ENCODE measurements at places on chromosomes 16 and 17.

GRCh38 chr17:47719411-47720152, 13.5 kb upstream of the TBX21 start:
- DNase-seq: no peak

DNA sequence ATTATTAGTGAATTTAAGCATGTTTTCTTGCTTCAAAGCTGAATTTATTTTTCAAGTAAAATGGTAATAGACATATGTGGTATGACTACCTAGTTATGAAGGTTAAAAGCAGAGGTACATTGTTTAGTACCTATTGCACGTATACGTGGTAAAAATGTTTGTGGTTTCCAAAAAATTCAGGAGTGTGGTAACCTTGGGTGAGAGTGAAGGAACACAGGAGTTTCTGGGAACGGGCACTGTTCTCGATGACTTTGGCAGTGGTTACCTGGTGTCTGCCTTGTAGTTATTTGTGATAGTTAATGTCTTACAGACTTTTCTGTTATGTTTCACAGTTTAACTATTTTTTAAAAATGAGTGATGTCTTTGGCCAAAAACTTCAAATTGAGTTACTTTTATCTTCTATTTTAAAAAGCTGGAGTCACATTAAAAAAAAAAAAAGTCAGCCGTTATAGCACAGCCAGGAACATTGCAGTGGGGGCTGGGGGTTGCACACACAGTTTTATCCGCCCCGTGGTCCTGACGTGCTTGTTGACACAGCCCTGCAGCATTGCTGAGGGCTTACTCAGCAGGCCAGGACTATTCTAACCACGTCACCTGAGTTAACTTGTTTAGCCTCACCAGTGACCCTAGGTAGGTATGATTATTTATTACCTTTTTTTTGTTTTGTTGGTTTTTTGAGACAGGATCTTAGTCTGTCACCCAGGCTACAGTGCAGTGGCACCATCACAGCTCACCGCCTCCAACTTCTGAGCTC, 10.9 kb downstream of the JPT2 start:
- no peak for DNase-seq

DNA sequence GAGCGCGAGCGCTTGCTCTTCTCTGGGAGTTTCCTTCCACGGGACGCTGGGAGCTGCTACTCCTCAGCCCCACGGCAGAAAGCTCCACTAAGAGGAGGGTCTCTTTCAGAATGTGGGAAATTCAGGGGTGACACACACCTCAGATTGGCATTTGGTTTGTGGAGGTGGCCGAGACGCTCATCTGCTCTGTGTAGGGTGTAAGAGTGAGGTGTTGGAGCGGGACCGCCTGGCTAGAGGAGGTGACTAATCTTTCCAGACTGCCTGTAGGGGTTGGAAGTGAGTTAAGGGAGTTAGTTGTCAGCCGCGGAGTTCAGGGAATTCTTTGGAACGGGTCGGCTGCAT, 735 bp downstream of the PSMD11 start:
- no peak for DNase-seq

GRCh38 chr16:72255786-72256185, 83.8 kb upstream of the PMFBP1 start:
- DNase-seq: no peak

DNA sequence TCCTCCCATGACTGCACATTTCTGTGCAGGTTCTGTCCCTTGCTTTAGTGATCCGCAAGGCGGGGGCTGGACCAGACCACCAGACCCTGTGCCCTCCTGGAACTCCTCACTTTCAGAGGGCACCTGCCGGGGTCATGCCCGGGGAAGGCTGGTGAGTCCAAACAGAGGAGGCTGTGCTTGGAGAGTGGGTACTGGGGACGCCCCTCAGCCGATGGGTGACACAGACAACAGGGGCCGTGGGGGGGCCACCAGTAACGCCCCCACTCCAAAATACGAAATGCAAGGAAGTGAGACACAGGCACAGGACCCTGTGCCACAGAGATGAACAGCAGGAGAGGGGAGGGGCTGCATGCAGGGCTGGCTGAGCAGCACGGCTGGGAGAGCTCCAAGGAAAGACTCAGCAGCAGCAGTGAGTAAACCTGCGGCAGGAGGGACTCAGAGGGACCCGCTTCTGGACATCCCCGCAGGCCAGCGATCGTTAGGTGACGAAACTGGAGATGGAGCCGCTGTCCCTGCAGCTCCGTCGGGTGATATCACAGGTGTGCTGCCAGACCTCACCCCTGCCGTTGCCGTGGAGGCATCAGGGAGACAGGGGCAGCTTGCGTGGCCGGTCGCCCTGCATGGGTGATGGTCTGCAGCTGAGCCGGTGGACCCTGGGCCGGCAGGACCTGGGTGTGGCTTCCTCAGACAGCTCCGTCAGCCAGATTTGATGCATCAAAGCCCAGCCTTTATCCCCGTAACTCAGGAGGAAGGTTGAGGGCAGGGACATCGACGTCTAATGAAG, 71.2 kb upstream of the GNG13 start:
- DNase-seq: no peak

GRCh38 chr16:78503602-78504001, 404.1 kb downstream of the WWOX start:
- DNase-seq: no peak

DNA sequence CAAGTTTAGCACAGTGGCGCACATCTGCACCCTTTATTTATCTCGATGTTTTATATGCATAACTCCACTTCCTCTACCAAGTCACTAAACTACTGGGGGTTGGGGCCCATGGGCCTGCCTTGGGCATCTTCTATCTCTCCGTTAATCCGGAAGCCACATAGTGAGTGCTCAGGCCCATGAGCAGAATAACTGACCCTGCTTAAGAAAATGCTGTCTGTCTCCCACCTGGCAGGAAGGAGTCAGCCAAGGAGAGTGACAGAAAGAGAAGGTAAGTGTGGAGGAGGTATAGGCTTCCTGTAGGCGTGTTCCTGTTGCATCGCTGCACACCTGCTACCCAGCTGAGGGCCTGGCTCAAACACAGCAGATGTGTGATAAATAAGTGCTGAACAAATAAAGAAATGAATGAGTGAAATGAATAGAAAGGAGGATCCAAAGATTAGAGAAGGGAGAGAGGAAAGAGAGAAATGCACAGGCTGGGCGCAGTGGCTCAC, 320.1 kb downstream of the SLC39A11 start:
- DNase-seq: no peak

GRCh38 chr16:72203401-72203800, 31.4 kb upstream of the PMFBP1 start:
- no peak for DNase-seq

- no peak for DNase-seq
These were observed 117.1 kb upstream of the AXIN2 start for GRCh38 chr17:65678546-65678945.

DNA sequence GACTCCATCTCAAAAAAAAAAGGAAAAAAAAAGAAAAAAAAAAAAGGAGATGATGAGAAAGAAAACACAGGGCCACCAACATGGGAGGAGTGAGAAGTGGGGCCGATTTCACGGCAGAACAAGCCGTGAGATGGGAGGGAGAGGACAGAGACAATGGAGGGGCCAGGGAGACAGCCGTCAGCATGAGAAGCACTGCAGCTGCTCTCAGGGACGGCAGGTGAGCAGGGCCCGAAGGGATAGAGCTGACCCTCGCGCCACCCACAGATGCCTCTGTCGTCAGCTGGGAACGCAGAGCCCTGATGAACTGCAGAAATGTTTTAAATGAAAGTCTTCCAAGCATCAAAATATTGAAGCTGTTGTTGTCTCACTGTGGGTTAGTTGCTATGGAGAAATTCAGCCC, 20.3 kb downstream of the PITPNM3 start:
- no peak for DNase-seq

DNA sequence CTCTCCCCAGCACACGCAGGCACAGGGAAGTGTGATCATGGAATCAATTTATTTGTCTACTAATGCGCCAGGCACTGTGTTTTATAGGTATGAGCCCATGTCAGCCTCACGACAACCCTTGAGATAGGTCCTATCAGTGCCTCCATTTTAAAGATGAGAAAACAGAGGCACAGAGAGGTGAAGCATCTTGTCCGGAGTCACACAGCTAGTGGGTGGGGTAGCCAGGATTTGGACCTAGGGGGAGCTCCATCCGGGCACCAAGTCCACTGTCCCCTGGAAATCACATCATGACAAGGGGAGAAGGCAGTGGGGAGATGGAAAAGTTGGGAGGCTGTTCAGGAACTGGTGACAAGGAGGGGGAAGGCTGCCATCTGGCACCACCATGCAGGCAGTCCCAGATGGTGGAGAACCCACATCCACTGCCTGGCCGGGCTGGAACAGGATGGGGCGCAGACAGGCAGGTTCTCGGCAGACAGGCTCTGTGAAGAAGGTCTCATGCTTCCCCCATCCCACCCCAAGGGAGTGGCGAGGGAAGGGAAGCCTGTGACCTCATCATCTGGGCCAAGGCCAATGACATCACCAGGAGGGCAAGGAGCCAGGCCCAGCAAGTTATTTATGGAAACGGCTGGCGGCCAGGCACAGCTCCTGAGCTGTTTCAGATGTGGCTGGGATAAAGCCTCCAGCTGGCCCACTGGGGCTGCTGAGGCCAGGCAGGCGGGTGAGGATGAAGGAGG, 126.0 kb upstream of the SDK2 start:
- DNase-seq: peak; percentile 92

DNA sequence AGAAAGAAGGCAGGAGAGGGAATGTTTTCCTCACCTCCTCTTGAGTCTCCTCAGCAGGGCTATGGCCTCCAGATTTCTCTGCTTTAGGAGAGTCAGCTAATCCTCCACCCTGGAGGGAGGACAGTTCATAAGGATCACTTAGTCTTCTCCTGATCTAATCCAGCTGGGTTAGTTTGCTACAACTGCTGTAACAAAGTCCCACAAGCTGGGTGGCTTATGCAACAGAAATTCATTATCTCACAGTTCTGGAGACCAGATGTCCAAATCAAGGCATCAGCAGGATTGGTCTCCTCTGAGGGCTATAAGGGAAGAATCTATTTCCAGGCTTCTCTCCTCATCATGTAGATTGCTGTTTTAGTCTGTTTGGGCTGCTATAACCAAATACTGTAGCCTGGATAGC, 40.6 kb upstream of the XYLT1 start:
- no peak for DNase-seq

DNA sequence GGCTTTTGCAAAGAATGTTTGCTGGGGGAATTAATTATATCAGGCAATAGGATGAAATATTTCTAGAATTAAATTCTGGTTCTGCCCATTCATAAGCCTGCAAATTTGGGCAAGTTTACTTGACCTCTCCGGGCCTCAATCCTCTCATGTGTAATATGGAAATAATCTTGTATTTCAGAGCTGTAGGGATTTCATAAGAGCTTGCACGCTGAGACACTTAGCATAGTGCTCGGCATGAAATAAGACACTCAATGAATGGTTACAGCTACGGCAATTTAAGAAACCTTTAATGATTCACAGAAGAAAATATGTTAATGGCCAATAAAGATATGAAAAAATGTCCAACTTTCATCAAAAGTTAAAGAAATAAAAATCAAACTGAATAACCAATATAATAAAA, 40.6 kb upstream of the PITPNM3 start:
- DNase-seq: no peak

DNA sequence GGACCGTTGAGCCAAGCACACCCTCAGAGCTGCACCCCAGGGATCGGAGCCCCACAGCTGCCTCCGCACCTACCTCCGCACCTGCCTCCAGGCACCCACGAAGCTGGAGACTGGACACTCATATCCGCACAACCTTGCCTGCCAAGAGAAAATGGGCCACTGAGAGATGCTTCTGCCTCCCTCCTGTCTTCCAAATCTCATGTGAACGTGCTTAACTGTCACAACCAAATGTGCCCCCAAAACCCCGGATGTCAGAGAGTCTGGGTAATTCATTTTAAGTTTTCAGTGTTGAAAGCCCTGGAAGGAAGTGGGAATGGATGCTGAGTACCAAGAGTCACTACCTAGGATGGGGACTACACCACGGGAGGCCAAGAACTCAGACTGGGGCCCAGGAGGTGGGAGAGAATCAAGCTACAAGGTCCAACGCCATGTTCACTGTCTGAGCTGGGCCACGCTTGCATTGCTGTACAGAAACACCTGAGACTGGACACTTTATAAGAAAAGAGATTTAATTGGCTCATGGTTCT, 49.5 kb upstream of the MEAK7 start:
- DNase-seq: no peak

- DNase-seq: no peak
These were observed 31.2 kb upstream of the CAPN15 start for GRCh38 chr16:496097-496886.

GRCh38 chr17:78818152-78818846, 22.3 kb downstream of the USP36 start:
- DNase-seq: no peak

GRCh38 chr17:80820331-80820730, 171.3 kb upstream of the CHMP6 start:
- DNase-seq: no peak

GRCh38 chr17:56881685-56882295, 32.1 kb downstream of the TRIM25 start:
- DNase-seq: no peak

DNA sequence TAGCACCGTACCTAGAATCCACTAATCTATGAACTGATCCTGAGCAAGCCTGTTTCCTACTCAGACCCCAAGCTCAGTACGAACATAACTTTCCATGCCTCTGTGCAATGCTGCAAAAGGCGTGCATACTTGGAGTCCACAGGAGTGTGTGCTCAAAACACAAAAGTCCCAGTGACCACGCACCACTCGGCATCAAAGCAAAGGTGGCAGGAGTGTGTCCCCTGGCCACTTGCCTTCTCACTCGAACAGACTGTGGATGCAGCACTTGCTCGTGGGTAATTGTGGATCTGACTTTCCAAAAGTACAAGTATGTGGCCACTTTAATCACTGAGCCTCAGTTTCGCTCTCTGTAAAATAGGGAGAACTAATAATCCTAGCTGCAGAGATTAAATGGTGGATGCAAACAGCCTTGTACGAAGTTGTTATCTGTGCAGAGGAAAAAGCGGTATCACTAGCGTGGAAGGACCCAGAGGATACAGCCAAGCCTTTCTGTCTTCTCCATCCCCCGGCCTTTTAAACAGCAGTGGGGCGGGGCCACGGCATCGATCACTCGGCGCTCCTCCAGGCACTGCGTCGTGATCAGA, 311 bp upstream of the KDM8 start:
- DNase-seq: peak; percentile 85

GRCh38 chr17:75909812-75910274, 5.2 kb upstream of the MRPL38 start:
- DNase-seq: no peak

- DNase-seq: peak; percentile 45
These were observed 640 bp upstream of the NAGLU start for GRCh38 chr17:42535155-42536047.
